ENCODE measurements at places on chromosomes 6 and 20. TPM values are rescaled to one million over a fixed set of nuclear protein-coding genes. Genes with fewer than 3 reads are reported as not detected.

TAP2 gene
- total RNA-seq, result 20.1 TPM

DLK2 gene
- 0.27 TPM for total RNA-seq

PNLDC1 gene
- total RNA-seq, result not detected

TMEM170B gene
- total RNA-seq, result 9.6 TPM

RCAN2 gene
- total RNA-seq, result 0.13 TPM

FOXQ1 gene
- total RNA-seq, result under 0.01 TPM

ZBTB46 gene
- total RNA-seq, result 3.2 TPM

All from thoracic aorta endothelial cell (primary cell).